Fibroblast of the aortic adventitia (primary cell): ENCODE measurements at places on chromosomes 4 and X. TPM values are rescaled to one million over a fixed set of nuclear protein-coding genes. Genes with fewer than 3 reads are reported as not detected.

Gene SNX12
- total RNA-seq: 61.7 and 64.1 TPM in 2 replicates

Gene INTU
- total RNA-seq: 6.0 and 14.1 TPM in 2 replicates

Gene PHEX
- 5.6 and 6.7 TPM in 2 replicates for total RNA-seq

Gene EXOC1L
- not detected in 2 replicates for total RNA-seq

Gene TBX22
- not detected in 2 replicates for total RNA-seq

GRCh38 chr4:188372058-188372457 is 232.8 kb downstream of the TRIML1 start:
- no peak for DNase-seq

GRCh38 chr4:153782581-153782980 is 6.3 kb downstream of the SFRP2 start:
- DNase-seq: peak; percentile 23

- DNase-seq: no peak
Observed at GRCh38 chr4:26141051-26141721, 179.6 kb upstream of the RBPJ start.

GRCh38 chr4:138113819-138114400 is 128.2 kb downstream of the SLC7A11 start:
- DNase-seq: peak; percentile 87

- no peak for DNase-seq
Observed at GRCh38 chrX:9503261-9503660, 38.4 kb downstream of the TBL1X start.

GRCh38 chr4:41957634-41958033 is 22.4 kb downstream of the TMEM33 start:
- no peak for DNase-seq

DNA sequence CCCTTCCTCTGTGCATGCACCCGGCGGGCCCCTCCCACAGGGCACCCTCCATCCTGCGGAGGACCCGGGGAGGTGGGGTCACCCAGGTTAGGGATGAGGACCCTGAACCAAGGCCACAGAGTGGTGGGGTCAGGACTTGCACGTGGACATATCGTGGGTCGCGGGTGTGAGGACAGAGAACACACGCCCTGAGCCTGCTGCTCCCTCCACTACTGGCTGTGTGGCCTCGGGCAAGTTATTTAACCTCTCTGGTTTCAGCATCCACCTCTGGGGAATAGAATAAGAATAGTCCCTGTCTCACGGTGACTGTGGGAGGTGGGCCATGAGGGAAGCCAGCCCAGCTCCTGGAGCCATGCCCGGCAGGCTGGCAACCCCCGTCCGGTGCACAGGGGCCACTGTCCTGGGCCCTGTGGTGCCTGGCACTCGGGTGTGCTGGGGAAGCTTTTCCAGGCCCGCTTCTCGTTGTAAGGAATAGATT is 5.1 kb downstream of the PSAPL1 start:
- DNase-seq: no peak

- DNase-seq: no peak
Observed at GRCh38 chr4:185213877-185214276, 4.5 kb downstream of the SNX25 start.

DNA sequence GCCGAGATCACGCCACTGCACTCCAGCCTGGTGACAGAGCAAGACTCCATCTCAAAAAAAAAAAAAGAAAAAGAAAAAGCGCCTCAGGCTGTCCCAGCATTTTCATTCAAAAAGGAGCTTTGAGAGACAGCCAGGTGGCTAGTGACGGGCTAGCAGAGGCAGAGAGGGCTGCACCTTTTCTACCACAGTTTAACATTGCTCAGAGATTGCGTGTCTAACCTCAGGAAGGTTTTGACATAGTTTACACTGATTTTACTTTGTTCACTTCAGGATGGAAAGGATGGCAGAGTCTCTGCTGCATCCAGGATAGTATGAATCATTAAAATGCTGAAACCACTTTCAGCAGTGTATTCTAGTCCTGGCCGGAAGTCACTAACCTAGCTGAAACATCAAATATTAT is 28.1 kb downstream of the ZFP42 start:
- DNase-seq: no peak

- peak; percentile 15 for DNase-seq
Observed at GRCh38 chrX:108267557-108267956, 170.7 kb downstream of the COL4A6 start.

GRCh38 chr4:123380728-123381716 is 15.6 kb upstream of the SPRY1 start:
- no peak for DNase-seq

DNA sequence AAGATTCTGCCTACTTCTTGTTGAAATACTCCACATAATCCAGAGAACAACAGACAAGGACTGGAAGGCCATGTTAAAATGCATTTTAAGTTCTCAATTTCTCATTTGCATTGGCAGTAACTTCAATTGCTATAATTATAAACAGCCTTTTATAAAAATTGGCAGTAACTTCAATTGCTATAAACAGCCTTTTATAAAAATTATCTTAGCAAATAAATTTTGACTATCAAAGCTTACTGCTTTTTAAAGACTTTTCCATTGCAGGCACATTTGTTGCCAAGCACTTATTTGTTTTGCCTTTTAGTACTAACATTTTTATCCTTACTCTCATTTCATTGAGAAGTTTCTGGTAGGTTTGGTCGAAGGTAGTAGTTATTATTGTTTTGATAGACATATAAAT is 17.8 kb downstream of the SCFD2 start:
- DNase-seq: no peak

DNA sequence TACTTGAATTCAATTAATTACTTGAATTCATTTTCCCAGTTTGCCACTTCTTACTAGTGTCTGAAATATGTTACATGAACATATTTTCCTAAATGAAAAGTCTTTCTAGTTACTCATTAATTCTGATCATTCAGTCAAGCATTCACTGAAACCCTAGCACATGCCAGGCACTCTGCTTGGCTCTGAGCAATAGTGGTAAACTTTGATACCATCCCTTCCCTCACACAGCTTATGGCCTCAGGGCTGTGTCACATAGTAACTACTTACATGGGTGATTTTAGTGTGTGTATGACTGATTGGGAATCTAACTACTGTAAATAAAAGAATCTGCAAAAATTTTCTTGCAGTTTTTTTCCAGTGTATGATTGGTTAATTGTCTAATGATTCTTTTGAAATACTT is 32.7 kb downstream of the METAP1 start:
- DNase-seq: no peak

DNA sequence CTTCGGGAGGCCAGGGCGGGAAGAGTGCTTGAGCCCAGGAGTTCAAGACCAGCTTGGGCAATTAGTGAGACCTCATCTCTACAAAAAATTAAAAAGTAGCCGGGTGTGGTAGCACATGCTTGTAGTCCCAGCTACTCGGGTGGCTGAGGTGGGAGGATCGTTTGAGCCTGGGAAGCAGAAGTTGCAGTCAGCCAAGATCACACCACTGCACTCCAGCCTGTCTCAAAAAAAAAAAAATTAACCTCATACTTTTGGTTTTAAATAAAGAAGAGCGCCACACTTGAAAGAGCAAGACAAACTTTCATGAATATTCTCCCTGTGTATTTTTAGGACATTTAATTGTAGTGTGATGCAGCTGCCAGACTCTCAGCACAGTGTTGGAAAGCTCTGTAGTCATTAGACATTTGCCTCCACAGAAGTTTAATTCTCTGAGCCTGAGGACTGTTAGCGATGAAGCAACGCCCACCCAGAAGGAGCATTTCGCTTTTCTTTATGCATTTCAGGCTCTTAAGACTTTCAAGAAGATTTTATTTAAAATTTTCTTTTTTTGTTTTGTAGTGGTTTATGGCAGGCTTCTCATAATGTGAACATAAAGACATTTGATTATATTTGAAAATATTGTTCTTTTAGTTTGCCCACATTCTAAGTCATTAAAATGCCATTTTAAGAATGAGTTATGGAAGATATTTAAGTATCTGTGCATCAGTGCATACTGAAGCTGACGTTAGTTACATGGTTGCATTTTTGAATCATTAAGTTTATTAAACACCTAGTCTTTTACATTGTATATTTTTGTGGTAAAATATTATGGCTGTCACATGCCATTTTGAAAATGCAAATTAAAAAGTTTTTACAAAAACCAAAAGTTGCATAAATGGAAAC is 45.8 kb downstream of the DCLK2 start:
- DNase-seq: no peak

DNA sequence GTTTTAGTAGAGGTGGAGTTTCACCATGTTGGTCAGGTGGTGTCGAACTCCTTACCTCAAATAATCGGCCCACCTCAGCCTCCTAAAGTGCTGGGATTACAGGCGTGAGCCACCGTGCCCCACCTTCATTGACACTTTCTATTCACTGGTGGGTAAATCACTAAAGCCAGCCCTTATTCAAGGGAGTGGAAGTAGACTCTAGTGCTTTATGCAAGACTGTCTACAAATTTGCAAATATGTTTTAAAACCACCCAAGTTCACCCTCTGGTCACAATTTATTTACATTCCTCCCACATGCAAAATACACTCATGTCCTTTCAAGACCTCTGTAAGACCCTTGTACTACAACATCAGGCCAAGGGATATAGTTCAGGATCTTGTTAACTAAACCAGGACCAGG is 45.0 kb downstream of the SLC34A2 start:
- no peak for DNase-seq

DNA sequence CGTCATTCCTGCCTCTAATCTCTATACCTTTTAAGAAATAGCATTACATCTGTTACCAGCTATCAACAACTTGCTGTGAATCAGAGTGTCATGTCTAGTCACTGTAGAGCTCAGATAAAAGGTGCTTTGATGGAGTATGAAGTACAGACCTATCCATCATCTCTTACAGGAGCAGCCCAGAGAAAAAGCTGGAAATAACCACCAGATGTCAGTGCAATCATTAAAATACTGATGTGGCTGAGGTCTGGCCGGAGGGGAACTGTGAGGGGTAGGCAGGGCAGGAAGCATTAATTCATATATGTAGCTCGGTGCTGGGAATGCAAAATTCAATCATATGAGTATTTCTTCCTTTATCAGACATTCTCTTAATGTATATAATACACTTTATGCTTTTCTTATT is 100.6 kb downstream of the AKAP4 start:
- DNase-seq: peak; percentile 17

- no peak for DNase-seq
Observed at GRCh38 chr4:183702492-183702891, 43.4 kb downstream of the TRAPPC11 start.

- DNase-seq: no peak
Observed at GRCh38 chrX:124127496-124127895, 166.0 kb downstream of the STAG2 start.
